ENCODE measurements at places on chromosomes 6 and 20. TPM values are rescaled to one million over a fixed set of nuclear protein-coding genes. Genes with fewer than 3 reads are reported as not detected.

Gene ZFP64
- polyA plus RNA-seq, result 19.9 TPM

Gene DEFB132
- not detected for polyA plus RNA-seq

Gene C6orf62
- polyA plus RNA-seq, result 92.9 TPM

Gene TUBB1
- polyA plus RNA-seq, result not detected

Gene DEFB124
- 1.5 TPM for polyA plus RNA-seq

Gene PYGB
- 21.2 TPM for polyA plus RNA-seq

Gene THBD
- not detected for polyA plus RNA-seq

Gene EFCAB8
- polyA plus RNA-seq, result 0.40 TPM

Gene BTN1A1
- not detected for polyA plus RNA-seq

Gene CDC25B
- polyA plus RNA-seq, result 71.6 TPM

Gene CALHM5
- 3.7 TPM for polyA plus RNA-seq

Gene CCN6
- 0.16 TPM for polyA plus RNA-seq
